Stimulated activated CD8-positive, alpha-beta memory T cell treated with anti-CD3 and anti-CD28 coated beads, Interleukin-7, amount 100 ng/mL, for 1 hour (primary cell): ENCODE measurements at places on chromosomes 4 and X.

DNA sequence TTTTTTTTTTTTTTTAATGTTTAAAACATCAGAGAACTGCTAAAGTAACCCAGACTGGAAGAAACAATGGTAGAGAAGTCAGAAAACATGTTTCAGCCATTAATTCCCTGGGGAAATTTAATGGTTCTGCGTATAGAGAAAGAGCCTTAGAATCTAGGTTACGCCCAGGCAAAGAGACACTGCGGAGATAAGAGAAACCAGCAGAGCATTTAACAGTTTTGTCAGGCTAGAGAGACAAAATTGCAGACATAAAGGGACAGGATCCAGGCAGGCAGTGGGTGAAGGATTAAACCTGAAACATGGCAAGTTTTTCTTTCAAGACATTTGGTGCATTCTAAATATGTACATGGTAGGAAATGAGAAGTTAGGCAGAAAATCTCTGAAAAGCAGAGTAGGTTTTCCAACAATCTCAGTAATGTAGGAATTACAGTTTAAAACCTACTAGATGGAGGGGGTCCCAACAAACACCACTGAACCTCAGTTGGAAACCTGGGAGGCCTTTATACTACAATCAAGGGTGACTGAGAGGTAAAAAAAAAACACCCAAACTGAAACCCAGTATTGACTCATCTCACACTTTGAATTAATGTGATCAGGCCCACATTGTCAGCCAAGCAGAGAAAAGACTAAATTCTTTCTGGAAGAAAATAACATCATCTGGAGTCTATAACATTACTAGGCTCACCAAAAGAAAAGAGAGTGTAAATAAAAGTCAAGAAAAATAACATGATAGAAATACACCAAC lies 254.2 kb upstream of the NWD2 start:
- DNase-seq, result no peak

- DNase-seq, result no peak
Observed at GRCh38 chrX:19212037-19212436, 89.8 kb upstream of the ADGRG2 start.

- no peak for DNase-seq
Observed at GRCh38 chrX:153381684-153382532, 19.2 kb downstream of the PNMA6E start.

GRCh38 chr4:179750374-179750773 lies 2308.1 kb upstream of the AGA start:
- no peak for DNase-seq

DNA sequence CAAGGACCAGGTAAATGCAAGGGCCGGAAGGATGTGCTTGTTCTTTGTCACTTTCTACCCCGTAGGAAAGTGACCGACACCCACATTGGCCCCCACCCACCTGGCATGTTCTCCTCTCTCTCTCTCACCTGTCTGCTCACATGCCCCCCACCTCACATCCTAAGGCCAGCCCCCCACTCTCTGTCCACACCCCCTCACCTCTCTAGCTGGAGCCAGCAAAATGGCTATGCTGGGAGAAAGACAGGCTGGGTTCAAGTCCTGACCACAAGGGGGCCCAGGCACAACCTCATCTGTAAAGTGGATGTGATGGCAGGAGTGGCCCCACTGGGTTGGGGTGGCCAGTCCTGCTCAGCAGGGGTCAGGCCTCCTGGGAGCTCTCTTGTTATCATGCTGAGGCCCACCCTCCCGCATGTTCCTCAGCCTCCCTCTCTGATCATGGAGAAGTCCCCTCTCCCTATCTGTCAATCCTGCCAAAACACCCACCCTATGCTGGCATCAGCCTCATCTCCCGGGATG lies 1.7 kb upstream of the PPP2R2C start:
- no peak for DNase-seq

GRCh38 chrX:42477396-42477795 lies 300.6 kb downstream of the PPP1R2C start:
- DNase-seq, result no peak

- no peak for DNase-seq
Observed at GRCh38 chr4:80101071-80101791, 28.2 kb upstream of the ANTXR2 start.

- DNase-seq, result no peak
Observed at GRCh38 chrX:10677490-10677889, 57.1 kb upstream of the MID1 start.
